ENCODE measurements at places on chromosomes 12 and 14. TPM values are rescaled to one million over a fixed set of nuclear protein-coding genes. Genes with fewer than 3 reads are reported as not detected.

DNA sequence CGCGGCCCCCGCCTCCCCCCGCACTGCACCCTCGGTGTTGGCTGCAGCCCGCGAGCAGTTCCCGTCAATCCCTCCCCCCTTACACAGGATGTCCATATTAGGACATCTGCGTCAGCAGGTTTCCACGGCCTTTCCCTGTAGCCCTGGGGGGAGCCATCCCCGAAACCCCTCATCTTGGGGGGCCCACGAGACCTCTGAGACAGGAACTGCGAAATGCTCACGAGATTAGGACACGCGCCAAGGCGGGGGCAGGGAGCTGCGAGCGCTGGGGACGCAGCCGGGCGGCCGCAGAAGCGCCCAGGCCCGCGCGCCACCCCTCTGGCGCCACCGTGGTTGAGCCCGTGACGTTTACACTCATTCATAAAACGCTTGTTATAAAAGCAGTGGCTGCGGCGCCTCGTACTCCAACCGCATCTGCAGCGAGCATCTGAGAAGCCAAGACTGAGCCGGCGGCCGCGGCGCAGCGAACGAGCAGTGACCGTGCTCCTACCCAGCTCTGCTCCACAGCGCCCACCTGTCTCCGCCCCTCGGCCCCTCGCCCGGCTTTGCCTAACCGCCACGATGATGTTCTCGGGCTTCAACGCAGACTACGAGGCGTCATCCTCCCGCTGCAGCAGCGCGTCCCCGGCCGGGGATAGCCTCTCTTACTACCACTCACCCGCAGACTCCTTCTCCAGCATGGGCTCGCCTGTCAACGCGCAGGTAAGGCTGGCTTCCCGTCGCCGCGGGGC lies at the start of gene FOS:
FOS (plus strand) TSS at position 407 of the 731 bp plus-strand sequence; CDS start at position 562, 155 bp downstream.
- H3K4me3 ChIP-seq, result peak within 1 kb of the TSS; percentile 94
- H3K36me3 ChIP-seq, result peaks cover 42% of the 10 kb centered on the region
- H3K27me3 ChIP-seq, result peaks cover 58% of the 10 kb centered on the region
- H3K27ac ChIP-seq, result peak within 1 kb of the TSS; percentile 99
- DNase-seq, result peak; percentile 94

GRCh38 chr12:77630344-77630743 lies 200.3 kb upstream of the NAV3 start:
- H3K4me1 ChIP-seq, result peaks cover 10% of the 10 kb centered on the region
- H3K27ac ChIP-seq, result no peak overlapping the region
- no peaks in the 10 kb centered on the region for H3K36me3 ChIP-seq
- peaks cover 1% of the 10 kb centered on the region for H3K27me3 ChIP-seq

The DBX2 gene
- not detected for total RNA-seq

DNA sequence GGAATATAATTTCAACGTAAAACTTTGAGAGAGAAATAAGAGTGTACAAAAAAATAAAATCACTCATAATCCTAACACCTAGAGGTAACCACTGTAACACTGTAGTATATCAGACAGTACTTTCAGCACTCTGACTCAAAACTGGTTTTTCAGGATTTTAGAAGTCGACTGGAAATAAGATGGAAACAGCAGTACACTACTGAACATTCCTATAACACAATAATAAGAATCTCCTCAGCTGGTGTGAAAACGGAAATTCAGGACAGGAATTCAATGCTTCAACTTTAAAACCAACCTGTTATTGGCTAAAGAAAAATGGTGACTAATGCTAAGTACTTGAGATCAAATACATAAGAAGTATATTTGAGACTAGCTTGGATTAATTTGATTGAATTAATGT lies 12.3 kb upstream of the PITPNM2 start:
- peaks cover 10% of the 10 kb centered on the region for H3K36me3 ChIP-seq
- no peak overlapping the region for H3K27ac ChIP-seq
- H3K27me3 ChIP-seq, result no peaks in the 10 kb centered on the region
- DNase-seq, result no peak
- no peak overlapping the region for H3K4me3 ChIP-seq
- no peaks in the 10 kb centered on the region for H3K4me1 ChIP-seq

DNA sequence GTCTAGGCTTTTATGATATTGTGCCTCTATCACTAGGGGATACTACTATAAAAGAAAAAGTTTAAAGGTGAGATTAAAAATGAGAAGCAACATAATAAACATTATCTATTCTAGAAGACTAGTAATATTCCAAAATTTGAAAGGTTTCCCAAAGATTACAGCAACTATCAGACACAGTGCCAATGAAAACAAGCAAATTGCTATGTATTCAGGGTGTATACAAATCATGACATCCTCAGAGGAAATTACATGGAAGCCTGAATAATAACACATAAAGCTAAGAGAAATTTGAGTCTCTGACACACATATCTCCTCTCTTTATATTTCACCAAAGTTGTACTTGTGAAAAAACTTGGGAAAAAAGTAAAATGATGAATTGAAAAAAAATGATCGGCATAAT lies 327.0 kb downstream of the SEC23A start:
- H3K27ac ChIP-seq, result no peak overlapping the region
- no peaks in the 10 kb centered on the region for H3K27me3 ChIP-seq
- H3K4me1 ChIP-seq, result no peaks in the 10 kb centered on the region
- H3K36me3 ChIP-seq, result no peaks in the 10 kb centered on the region
- no peak overlapping the region for H3K4me3 ChIP-seq
